Frontal cortex (tissue), 4 donors: ENCODE measurements at places on chromosomes 1 and 21.
A peak's percentile ranks its signal among the peaks of the same experiment; 100 is the strongest.

GRCh38 chr1:109158433-109158832, 44.5 kb downstream of the ELAPOR1 start:
- no peak for DNase-seq

GRCh38 chr1:221477252-221477651, 264.6 kb downstream of the DUSP10 start:
- no peak for DNase-seq

DNA sequence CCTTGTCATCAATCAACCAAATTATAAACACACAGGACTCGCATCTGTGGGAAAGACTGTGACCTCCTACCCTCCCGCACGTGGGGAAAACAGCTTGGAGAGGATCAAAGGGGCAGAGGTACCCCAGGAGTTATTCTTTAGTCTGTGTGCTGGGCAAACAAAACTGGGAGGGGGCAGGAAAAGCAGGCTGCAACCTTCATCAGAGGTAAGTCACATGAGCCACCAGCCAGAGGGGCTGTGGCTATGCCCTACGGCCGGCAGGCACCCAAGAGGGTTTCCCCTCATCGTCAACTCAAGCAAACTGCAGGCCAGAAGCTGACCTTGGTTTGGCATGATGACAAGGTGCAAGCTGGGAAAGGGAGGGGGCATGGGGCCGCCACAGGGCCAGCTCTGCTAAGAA, 12.5 kb downstream of the SMIM12 start:
- no peak for DNase-seq

- DNase-seq, result peak; percentile 51
These were observed at the start of gene CD1D for GRCh38 chr1:158180741-158181576. TSS of gene CD1D (plus strand) at chr1:158180895. CDS start at chr1:158181102, 207 bp downstream.

DNA sequence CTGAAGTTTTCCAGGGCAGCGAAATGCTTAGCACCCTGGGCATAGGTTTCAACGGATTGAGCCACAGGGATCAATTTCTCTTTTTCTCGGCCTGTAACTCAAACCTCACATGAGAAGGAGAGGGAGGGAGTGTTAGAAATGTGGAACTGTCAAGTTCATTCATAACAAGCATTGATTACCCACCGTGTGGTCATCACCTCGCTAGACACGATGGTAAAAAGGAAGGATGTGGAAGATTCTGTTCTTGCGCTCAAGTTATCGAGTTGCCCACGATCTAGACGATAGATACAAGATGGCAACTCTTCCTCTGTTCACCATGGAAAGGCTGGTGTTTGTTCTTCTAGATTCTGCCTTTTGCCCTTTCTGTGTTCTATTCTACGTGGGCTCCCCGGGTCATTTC, 4.0 kb upstream of the RCAN3 start:
- no peak for DNase-seq

- no peak for DNase-seq
These were observed 14.2 kb upstream of the EFNA1 start for GRCh38 chr1:155113450-155113980.

- DNase-seq, result no peak
These were observed 45.1 kb upstream of the ACTRT2 start for GRCh38 chr1:2976180-2976562.

GRCh38 chr1:180262628-180263488, 32.8 kb downstream of the LHX4 start:
- no peak for DNase-seq

- no peak for DNase-seq
These were observed 33.5 kb downstream of the IQGAP3 start for GRCh38 chr1:156538711-156539440.

- DNase-seq, result no peak
These were observed 11.6 kb downstream of the GNAI3 start for GRCh38 chr1:109559995-109560394.

DNA sequence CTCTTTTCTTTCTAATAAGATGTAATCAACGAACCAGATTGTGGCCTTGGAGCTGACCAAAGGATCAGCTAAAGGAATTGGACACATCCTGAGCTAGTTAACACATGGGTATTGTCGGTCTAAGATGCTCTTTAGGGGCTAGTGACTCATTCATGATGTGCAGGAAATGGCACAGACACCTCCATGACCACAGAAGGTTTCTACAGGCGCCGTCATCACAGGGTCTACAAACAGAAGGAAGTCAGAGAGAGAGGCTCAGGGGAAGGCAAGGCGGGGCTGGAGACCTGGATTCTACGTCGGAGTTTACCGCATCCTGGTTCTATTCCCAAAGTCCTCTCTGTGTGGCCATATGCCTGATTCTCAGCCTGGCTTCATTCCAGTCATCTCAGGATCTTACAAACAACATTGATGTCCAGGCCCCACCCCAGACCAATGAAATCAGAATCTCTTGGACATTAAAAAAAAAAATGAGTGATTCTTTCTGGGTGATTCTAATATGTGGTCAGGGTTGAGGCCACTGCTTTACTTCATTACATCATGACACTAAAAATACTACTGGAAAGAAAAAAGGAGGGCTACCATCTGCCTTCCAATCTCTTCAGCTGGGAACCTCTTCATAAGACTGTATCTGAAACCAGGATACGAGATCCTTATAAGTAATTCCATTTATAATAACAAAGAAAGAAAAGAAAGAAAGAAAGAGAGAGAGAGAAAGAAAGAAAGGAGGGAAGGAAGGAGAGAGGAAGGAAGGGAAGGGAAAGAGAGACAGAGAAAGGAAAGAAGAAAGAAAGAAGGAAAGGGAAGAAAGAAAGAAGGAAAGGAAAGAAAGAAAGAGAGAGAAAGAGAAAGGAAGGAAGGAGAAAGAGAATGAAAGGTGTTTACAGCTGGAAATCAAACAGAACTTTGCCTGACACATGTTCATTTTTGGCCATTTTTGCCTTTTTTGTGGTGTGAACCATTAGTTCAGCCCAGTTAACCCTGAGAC, 11.6 kb upstream of the KCNJ15 start:
- DNase-seq, result no peak

DNA sequence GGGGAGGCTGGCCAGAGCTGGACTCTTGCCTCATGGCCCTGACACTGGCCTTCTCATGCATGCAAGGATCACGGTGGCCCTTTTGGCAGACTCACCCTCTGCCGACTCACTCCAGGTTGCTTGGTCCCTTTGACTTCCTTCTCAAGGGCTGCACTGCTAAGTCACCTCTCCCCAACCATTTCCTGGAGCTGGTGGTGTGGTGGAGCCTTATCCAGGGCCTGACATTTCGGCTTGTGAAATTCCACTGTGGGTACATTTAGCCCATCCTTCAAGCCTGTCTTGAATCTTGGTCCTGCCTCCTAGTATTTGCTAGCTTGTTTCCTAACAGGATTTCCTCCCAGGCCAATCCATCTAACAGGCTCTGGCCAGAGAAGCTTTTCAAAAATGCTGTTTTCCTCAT, 52.6 kb upstream of the JUN start:
- no peak for DNase-seq

GRCh38 chr21:44467859-44468195, 12.5 kb downstream of the LRRC3 start:
- DNase-seq, result no peak

DNA sequence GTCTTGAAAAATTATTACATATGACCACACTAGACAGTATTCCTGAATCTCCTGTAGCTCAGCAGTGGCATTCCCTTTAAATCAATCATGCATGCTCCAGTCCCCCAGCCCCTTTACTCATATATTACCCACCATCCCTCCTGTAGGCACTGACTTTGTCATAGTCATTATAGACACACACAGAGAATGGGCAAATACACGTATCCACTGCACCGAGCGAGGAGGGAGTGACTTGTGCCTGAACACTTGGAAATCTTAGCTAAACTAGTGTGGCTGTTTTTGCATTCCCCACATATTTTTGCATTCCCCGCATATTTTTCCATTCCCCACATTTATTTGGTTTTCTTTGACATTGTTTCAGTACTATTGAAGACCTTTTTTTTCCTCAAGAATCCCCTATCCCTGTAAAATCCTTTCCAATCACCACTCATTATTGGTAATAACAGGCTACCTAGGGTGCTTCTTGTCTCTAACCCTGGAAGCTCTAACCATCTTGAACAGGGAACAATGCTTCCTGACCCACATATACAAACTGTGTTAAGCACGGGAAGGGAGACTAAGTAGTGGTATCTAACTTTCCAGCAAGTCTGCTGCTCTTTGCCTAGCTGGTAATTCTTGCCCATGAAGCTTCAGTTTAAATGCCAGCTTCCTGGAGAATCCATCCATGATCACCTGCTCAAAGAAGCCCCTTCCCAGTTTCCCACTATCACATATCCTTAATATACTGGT, 534.4 kb upstream of the CAMK1G start:
- DNase-seq, result no peak

- DNase-seq, result no peak
These were observed 63.2 kb downstream of the SSBP3 start for GRCh38 chr1:54342742-54343687.

GRCh38 chr1:110893908-110894490, 21.1 kb downstream of the CD53 start:
- DNase-seq, result no peak

GRCh38 chr1:36133484-36133883, 8.5 kb upstream of the COL8A2 start:
- DNase-seq, result no peak

DNA sequence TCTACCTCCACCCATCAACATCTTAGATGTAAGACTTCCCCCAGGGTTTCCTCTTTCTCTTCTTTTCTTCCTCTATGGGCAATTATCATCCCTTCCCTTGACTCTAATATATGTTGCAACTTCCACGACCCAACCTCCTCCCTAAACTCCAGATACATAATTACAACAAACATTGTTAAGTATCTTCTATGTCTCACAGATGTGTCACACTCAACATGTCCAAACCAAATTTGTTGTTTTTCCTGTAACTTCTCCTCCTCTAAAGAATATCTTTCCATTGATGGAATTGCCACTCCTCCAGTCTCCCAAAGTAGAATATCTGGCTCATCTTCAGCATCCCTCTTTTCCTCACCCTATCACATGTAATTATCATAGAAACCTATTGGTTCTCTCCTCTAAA, 314.2 kb downstream of the RWDD3 start:
- DNase-seq, result no peak

- no peak for DNase-seq
These were observed 12.3 kb downstream of the ZMPSTE24 start for GRCh38 chr1:40270152-40270834.

GRCh38 chr1:175857756-175858155, 114.4 kb upstream of the TNR start:
- no peak for DNase-seq

DNA sequence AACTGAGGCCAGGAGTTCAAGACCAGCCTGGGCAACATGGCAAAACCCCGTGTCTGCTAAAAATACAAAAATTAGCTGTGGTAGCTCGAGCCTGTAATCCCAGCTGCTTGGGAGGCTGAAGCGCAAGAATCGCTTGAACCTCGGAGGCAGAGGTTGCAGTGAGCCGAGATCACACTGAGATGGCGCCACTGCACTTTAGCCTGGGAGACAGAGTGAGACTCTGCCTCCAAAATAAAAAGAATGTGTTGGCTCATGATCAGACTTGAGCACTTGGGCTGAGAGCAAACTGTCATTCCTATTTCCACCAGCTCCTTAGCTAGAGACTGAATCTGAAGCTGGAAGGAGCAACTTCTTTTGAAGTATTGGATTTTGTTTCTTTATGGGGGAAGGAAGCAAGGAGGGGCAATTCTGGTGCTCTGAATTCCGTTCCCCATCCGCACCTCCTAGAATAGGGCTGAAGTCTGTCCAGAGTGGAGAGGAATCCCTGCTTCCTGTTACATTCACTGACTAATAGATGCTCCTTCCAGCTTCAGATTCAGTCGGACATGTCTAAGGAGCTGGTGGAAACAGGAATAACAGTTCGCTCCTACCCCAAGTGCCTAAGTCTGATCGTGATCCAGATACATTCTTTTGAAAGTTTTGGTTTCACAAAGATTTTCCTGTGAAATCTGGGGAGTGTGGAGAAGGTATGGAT, 3.8 kb downstream of the ZNF672 start:
- no peak for DNase-seq

DNA sequence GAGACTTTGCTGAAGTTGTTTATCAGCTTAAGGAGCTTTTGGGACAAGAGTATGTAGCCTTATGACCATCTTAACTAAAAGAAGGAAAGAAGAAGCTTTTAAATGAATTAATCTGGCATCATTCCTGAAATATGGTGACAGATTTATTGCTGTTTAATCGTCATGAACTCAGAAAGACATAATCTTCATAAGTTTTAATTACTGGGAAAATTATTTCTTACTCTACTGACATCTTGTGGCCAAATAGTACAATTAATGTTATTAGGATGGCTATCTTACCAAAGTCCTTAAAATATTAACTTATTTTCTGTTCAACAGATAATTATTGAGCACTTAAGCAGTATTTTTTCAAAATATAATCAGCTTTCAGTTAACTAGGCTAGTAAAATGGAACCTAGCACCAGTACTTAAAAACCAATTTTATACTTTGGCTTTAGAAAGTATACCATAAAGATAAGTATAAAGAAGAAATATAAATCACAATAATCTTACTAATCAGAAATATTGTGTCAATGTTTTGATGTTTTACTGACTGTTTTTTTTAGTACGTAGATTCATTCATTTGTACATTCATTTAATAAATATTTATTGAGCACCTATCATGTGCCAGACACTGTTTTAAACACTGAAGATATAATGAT, 34.7 kb upstream of the GPR25 start:
- no peak for DNase-seq

- DNase-seq, result no peak
These were observed 38.6 kb downstream of the LPGAT1 start for GRCh38 chr1:211791979-211792378.

DNA sequence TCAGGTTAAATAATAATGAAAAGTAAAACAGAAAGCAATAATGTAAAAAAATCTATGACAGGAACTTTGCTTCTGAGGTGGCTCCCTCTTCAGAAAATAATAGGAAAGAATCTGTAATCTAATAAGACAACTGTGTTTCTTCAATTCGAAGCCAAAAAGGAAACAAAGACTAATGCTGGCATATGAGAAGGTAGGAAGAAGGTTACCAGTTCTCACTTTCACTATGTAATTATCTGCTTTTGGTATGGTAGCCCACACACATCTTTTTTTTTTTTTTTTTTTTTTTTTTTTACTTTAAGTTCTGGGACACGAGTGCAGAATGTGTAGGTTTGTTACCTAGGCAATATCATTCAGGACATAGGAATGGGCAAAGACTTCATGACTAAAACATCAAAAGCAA, 47.1 kb downstream of the COP1 start:
- DNase-seq, result no peak

GRCh38 chr21:44092211-44092610, 15.0 kb upstream of the PWP2 start:
- DNase-seq, result no peak

GRCh38 chr1:243465738-243466137, 209.9 kb downstream of the SDCCAG8 start:
- DNase-seq, result no peak

DNA sequence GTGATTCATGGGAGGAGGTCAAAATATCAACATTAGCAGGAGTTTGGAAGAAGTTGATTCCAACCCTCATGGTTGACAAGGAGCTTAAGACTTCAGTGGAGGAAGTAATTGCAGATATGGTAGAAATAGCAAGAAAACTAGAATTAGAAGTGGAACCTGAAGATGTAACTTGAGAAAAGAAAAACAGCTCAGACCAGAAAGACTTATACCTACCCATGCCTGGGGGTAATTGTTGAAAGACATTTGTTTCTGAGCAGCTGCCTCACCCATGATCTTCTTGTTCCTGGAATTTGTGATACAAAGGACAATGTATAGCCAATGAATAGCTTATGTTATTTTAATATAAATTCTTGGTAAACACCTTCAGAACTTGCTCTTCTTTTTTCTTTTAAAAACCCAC, 128.6 kb downstream of the LRIG2 start:
- no peak for DNase-seq
